ENCODE measurements at places on chromosomes 7 and 10. TPM values are rescaled to one million over a fixed set of nuclear protein-coding genes. Genes with fewer than 3 reads are reported as not detected.
A peak's percentile ranks its signal among the peaks of the same experiment; 100 is the strongest.

- DNase-seq = peak; percentile 41
Observed at GRCh38 chr10:47022311-47023131, 111.3 kb downstream of the PTPN20 start.

DNA sequence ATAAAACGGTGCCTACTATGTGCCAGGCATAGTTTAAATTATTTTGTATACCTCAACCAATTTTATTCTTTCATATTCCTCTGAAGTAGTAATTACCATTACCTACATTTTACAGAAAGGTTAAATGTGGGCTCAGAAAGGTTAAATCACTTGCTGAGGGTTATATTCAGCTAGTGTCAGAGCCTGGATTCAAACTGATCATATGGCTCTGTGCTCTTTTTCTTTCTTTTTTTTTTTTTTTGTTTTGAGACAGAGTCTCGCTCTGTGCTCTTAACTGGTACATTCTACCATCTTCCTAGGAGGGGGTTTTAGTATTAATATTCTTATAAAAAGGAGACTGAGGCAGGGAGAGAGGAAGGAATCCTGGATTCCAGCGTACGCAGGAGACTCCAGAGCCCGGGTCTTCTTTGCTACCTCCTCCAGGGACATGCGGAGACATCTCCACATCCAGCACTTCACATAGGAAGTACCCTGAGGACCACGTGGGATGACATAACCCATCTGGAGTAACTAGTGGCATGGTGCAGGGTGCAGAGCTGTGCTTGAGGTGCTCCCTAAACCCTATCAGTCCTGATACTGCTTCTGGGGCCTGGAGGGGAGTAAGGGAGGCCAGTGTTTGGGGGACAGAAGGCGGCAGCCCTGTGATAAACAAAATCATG, 29.6 kb upstream of the ATXN7L1 start:
- no peak for DNase-seq

- DNase-seq = no peak
Observed at GRCh38 chr10:66284621-66285020, 641.2 kb upstream of the LRRTM3 start.

DNA sequence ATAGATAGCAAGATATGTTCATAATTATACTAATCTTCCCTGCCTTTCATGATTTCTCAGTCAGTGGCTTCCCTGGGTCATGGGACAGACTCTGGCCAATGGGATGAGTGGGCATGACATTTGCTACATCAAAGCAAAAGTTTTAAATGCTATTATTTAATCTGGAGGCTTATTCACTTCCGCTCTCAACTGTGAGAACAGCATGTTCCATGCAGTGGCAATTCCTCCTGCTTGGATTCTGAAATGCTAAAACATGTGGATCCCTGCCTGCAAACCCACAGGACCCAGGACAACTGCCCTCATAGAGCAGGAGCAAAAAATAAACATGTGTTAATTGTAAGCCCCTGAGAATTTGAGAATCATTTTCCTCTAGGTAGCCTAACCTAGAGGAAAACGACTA, 1412.4 kb upstream of the CELF2 start:
- DNase-seq = no peak

GRCh38 chr10:28130267-28130666, 131.4 kb upstream of the ODAD2 start:
- no peak for DNase-seq

DNA sequence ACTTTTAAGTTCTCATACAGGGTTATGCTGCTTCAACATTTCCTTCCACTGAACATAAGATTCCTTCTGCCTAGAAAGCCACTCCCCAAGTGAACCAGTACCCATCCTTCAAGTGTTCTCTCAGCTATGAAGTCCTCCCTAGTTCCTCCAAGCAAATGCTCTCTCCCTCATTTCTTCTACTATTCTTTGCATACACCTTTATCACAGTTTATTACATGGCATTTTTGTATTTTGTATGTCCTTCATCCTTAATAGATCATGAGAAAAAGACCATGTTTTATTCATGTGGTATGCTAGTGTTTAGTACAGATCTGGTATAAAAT, 1.9 kb downstream of the SYPL1 start:
- DNase-seq = no peak

DNA sequence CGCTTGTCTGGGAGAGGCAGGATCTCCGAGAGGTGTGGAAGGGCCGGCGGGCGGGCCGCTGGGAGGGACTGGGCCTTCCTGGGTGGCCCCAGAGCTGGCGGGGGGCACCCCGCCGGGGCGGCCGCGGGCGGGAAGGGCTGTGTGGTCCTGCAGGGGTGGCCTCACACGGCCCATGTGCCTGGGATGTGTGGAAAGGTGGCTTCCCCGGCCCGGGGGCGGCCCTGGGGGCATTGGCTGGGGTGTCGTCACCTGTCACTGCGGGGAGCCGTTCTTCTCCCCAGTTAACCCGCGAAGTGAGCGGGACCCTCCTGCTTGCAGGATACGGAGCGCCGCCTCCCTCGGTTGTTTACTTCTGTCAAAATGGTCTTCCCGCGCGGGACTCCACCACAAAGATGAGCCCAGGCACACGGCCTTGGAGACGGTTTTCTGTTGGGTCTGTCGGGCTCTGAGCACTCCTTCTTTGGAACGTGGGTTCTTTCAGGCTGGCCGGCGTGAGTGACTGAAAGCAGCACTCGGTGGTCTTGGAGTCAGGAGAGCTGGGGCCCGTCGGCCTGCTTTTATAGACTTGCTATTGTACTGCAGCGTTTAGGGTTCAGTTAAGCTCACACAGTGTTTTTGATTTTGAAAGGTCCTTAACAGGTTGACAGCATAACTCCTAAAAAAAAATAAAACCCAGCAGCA, 700 bp downstream of the SMC3 start:
- DNase-seq = no peak

AKR1C8 gene
- 24.7 TPM for total RNA-seq

CALD1 gene
- 145 TPM for total RNA-seq
